Esophagus squamous epithelium (tissue), 5 donors: ENCODE measurements at places on chromosomes 16 and 17.

DNA sequence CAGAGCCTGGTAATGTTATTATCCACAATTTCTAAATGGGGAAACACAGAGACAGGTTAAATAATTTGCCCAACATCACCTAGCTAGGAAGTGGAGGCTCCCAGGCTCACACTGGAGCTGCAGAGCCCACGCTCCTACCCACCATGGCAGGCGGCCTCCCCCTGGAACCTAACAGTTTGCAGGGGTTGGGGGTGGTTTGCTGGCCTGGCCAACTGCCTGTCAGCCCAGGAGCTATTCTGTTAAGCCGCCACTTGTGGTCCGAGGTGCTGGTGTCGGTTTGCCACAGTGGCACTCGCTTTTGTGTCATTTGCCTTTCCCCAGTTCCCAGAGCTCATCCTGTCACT is 3.6 kb downstream of the PRCD start:
- no peaks in the 10 kb centered on the region for H3K27me3 ChIP-seq
- H3K27ac ChIP-seq, result no peak overlapping the region
- H3K4me1 ChIP-seq, result peaks cover 30% of the 10 kb centered on the region
- DNase-seq, result no peak
- H3K36me3 ChIP-seq, result no peaks in the 10 kb centered on the region

- DNase-seq, result no peak
- peak overlapping the region; percentile 86 for H3K27ac ChIP-seq
- H3K4me3 ChIP-seq, result peak overlapping the region; percentile 48
- no peaks in the 10 kb centered on the region for H3K27me3 ChIP-seq
- H3K36me3 ChIP-seq, result no peaks in the 10 kb centered on the region
- peaks cover 13% of the 10 kb centered on the region for H3K4me1 ChIP-seq
These were observed 19.8 kb upstream of the ADCY7 start for GRCh38 chr16:50246299-50247122.

DNA sequence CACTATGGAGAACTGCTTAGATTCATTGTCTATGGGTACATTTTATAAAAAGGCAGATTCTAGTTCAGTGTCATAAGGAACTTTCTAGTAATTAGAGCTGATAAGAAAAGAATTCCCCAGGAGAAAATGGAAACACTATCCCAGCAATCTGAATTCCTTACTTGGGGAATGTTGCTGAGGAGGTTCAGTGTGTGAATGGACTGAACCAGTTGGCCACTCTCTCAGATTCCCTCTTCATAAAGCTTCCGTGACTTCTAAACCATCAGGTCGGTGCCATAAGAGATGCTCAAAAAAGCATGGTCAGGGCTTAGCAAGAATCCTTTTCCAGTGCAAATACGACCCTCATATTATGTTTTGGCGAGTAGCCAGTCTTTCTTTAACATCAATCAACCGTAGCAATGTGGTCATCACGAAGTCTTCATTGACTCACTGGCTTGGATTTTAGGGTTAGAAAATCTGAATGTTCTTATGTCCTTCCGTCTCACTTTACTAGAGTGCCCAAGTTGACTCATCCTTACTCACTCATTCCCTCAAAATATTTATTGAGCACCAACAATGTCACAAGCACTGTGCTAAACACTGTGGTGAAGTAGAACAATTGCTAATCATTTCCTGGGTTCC is 102.7 kb upstream of the HLF start:
- no peak overlapping the region for H3K4me3 ChIP-seq
- no peaks in the 10 kb centered on the region for H3K36me3 ChIP-seq
- H3K27ac ChIP-seq, result no peak overlapping the region
- no peaks in the 10 kb centered on the region for H3K27me3 ChIP-seq
- DNase-seq, result no peak

DNA sequence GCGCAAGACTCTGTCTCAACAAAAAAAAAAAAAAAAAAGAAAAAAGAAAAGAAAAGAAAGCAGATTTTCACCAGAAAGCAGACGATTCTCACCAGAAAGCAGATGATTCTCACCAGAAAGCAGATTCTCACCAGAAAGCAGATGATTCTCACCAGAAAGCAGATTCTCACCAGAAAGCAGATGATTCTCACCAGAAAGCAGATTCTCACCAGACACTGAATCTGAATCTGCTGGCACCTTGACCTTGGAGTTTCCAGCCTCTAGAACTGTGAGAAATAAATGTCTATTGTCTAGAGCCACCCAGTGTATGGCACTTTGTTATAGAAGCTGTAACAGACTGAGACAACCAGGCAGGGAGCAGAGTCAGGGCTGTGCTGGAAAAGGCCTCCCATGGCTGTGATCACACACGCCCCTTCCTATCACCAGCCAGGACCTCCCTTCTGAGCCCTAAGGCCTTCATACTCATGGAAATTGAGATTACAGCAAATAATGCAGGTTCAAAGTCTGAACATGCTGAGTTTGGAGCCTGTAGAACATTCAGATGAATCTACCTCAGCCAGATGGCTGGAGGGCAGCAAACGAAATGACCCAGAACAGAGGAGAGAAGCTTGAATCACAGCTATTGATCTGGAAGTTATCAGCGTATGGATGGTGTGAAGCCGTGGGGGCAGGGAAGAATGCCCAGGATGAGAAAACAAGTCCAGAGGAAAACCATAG is 309.3 kb downstream of the SLC39A11 start:
- no peaks in the 10 kb centered on the region for H3K36me3 ChIP-seq
- H3K27ac ChIP-seq, result no peak overlapping the region
- no peak for DNase-seq
- no peaks in the 10 kb centered on the region for H3K27me3 ChIP-seq
- no peaks in the 10 kb centered on the region for H3K4me1 ChIP-seq

DNA sequence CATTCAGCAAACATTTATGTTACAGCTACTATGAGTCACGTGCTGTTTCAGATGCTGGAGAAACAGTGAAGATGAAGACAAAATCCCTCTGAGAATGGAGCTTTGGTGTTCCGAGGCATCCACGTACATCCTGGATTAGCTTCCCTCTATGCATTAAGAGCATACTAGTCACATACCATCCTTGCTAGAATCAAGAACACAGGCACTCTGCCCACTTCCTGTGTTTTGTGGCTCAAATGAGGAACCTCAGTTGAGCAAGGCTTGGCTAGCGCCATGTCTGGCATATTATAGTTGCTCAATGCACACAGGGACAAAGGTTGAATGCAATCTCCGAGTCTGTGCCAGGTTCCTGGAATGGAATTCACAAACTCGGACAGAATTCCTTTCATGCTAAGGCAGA is 297.5 kb downstream of the XYLT1 start:
- DNase-seq, result peak; percentile 5
- H3K4me1 ChIP-seq, result peaks cover 59% of the 10 kb centered on the region
- H3K4me3 ChIP-seq, result no peak overlapping the region
- no peak overlapping the region for H3K27ac ChIP-seq
- H3K36me3 ChIP-seq, result no peaks in the 10 kb centered on the region
- no peaks in the 10 kb centered on the region for H3K27me3 ChIP-seq
